ENCODE measurements at places on chromosomes 3 and 15.

DNA sequence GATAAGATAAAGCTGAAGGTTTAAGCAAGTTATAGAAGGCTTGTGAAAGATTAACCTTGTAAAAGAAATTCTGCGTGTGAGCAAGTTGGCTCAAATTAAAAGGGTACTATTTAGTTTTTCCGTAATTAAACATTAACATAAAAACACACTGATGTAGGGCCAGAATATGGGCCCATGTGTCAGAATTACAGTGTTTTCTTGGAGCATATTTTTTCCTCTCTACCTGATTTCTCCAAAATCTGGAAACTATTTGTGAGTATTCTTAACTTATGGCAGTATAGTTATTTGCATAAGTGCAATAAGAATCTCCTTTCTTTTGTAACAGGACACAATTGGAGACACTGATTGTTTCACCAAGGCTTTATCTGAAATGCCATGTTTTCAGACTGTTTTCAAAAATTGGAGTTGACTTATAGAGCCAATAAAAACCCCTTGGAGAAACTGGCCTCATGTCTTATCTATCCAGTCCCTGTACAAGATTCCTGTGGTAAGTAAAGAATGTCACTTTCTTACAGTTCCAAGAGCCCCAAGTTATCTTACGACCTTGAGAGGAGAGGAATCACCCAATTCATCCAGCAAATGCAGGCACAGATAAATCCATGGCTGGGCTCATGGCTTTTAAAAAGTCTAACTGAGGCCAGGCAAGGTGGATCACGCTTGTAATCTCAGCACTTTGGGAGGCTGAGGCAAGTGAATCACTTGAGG is 47.8 kb upstream of the P2RY1 start:
- no peak for DNase-seq

DNA sequence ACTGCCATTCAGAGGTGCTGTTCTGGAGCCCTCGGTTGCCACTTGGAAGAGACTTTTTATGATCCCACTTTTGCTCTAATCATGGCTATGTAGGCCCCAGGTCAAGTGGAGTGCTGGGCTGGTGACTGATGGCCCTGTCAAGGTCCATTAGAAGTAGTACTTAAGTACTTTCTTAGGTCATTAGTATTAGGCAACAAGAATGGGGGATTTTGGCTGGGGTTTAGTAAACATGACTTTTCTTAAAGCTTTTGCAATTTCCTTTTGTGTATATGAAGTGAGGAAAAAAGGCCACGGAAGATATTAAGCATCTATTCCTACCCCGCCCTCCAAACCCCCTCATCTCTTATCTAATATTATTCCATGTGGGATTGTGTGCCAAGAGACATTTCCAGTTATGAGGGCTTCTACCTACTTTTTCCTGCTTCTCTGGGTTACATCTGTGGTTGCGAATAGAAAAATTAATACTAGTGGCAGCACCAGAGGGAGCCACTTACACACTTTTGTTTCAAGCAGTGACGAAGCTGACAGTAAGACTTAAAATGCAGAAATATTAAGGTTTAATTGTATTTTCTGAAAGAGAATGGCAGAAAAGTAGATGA is 13.9 kb downstream of the NLGN1 start:
- no peak for DNase-seq

DNA sequence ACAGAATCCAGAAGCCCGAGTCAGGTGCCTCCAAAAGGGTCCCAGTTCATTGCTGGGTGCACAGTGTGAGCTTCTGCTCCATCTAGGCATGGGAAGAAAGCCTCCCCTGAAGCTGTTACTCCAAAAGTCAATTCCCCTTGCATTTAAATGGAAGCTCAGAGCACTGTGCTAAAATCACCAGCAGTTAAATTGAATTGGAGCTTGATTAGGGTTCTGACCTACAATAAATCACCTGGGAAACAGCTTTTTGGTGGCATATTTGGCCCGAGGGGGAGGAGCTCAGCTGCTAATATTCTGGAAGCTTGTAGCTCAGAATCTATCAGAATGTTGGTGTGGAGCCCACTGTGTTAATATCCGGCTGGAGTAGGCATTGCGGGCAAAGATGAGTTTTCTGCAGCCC is 87.1 kb upstream of the RGMA start:
- DNase-seq = no peak

DNA sequence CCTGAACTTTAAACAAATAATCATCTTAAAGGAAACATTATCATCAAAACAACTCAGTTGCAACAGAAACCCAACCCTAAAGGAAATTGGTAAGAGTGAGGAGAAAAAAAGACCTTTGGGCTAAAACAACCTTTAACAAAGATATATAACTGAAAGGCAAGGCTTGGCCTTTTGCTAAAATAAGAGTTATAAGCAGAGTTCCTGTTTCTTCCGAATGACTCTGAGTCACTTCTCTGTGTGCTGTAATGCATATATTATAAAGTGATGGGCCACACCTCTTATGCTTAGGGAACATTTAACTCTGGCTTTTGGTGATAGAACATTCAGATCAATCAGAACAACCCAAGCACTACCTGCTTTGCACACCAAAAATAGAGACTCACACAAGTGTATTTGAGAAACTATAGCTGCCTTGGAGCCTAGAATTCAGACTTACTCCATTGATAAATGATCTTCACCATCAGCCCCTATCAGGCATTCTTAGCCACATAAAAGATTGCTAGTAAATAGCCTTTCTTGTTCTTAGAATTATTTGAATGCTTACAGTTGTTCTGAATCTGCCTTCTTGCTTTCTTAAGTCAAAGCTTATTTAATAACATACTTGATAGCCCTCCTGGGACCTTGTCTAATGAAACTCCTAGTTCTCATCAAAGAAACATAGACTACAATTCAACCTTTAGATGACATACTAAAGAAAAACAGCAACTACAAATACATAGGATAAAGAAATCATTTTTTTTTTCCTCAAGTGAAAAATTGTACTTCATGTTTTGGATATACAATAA is 294.2 kb upstream of the SEMA6D start:
- DNase-seq = no peak

DNA sequence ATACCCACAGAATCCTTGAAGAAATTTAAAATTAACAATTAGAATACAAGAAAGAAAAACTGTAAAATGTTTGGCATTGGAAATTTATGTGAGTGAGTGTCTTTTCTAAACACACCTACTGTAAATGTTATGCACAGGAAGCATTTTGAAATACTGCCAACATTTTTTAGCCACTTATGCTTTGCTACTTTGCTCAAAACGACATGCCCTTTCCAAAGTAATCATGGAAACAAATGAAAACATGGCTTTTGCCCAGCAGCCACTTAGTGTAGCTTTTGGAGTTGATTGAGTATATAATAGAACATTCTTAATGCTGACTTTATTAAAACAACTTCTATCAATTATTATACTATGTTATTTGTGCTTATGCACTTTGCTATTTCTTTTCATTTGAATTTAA is 823.0 kb downstream of the CADM2 start:
- no peak for DNase-seq

DNA sequence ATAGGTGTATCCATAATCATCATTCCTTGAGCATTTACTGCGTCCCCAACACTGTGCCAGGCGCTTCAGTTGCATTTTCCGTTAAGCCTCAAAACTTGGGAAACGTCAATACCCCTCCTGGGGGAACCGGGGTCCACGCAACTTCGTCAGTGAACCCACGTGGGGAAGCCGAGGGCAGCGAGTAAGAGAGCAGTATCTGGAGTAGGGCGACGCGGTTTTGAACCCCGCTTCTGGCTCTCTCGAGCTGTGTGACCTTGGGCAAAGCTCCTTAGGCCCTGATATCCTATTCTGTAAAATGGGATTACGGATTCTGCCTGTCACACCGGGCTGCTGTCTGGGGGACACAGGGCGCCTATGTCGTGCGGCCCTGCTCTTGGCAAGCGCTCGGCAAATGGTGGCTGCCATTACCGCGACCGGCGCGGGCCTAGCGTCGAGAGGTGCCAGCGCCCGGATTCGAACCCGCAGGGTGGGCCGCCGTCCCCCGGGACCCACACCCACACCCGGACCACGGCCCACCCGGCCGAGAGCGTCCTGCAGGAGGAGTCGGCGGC is 590 bp downstream of the POLG start:
- DNase-seq = peak; percentile 72

DNA sequence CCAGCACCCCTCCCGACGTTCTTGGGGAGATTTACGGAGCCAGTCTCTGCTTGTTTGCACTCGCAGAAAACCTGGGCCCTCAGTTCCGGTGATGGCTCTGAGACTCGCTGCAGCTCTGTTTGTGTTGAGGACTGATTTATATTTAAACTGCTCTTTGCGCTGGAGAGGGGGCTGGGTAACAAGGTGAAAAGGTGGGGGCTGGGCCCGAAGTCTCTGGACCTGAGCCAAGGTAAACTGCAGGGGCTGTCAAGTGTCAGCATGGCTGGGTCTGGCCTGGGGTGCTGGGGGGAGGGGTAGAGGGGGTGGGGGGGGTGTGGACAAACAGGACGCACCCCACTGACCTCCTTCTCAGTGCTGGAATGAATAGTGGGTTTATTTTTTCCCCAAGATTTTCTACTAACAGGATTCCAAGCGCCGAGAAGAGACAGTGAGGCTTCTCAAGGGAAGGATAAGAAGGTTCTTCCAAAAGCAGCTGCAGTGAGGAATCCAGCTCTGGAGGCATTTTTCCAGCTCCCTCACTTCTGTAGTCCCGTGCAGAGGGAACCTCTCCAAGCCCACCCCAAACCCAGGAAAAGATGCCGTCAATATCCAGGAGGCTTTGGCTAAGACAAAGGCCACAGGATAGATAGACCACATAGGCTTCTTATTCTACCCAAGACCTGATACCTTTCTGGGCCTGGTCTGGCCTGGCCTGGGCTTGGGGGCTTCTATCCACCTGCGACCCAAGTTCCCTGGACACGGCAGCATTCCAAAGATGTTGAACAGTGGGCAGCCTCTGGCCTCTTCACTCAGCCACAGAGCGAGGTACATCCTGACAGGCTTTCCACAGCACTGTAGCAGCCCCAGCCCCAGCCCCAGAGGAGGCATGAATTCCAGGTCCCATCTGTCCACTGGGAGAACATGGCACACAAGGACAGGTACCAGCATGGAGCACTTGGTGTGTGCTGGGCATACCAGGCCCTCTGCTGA is 938 bp upstream of the SLCO2A1 start:
- DNase-seq = no peak

DNA sequence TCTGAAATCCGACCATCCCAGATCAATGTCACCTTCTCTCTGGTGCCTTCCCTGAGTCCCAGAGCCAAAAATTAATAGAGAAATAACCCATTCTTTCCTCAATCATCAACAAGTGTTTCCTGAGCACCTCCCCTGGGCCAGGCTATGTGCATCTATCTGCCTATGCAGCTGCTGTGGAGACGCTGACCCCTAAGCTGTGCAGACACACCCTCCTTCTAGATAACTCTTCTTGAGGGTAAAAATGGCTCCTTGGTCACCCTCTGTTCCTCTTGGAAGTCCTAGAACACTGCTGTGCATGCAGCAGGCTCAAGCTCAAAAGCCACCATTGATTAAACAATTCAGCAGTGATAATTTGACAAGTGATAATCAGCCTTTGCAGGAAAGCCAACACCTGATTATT is 18.4 kb downstream of the CA12 start:
- no peak for DNase-seq

- no peak for DNase-seq
Observed at GRCh38 chr3:126154391-126155279, 25.8 kb downstream of the ALDH1L1 start.

GRCh38 chr3:175852560-175852959 is 993.4 kb downstream of the NAALADL2 start:
- DNase-seq = no peak

- DNase-seq = no peak
Observed at GRCh38 chr3:16723978-16724377, 118.8 kb upstream of the DAZL start.

DNA sequence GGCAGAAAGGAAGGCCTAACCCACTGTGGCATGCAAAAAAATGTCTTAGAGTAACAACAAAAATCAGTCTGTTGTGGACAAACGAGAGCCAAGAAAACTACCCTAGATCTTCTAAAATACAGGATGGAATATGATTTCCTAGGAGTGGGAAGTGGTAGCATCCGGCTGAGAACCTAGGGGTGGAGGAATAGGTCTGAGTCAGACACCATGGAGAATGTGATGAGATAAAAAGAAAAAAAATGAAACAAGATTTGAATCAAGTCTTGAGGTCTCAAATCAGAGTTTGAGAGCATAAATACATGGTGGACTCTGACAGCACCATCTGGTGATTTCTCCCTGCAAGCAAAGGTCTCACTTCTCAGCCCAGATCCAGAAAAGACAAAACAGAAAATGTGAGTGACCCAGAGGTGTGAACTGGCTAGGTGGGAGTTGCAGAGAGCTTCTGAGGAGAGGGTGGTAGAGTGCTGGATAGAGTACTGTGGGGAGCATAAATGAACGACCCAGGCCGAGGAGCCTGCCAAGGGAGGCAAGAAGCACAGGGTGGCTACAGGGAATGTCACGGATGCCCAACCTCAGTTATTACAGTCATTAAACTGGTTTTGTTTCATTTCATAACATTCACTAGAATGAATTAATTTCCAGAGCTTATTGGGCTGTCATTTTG is 27.6 kb upstream of the VEPH1 start:
- no peak for DNase-seq

GRCh38 chr3:149599236-149599635 is 58.6 kb downstream of the WWTR1 start:
- no peak for DNase-seq

DNA sequence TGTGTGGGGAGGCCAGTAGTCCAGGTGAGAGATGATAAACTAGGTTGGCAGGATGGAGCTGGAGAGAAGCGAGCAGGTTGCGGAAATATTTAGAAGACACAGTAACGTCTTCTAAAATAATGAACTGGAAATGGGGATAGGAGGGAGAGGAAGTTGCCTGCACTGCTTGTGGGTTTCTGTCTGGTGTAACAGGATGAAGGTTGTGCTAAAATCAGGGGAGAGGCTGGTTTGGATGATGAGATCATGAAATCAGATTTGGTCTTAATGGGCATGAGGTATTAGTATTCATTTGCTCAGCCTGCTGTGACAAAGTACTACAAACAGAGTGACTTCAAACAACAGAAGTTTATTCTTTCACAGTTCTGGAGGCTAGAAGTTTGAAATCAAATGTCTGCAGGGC is 32.1 kb upstream of the TNFAIP8L3 start:
- DNase-seq = no peak

- no peak for DNase-seq
Observed at GRCh38 chr3:294096-294495, 97.5 kb downstream of the CHL1 start.

DNA sequence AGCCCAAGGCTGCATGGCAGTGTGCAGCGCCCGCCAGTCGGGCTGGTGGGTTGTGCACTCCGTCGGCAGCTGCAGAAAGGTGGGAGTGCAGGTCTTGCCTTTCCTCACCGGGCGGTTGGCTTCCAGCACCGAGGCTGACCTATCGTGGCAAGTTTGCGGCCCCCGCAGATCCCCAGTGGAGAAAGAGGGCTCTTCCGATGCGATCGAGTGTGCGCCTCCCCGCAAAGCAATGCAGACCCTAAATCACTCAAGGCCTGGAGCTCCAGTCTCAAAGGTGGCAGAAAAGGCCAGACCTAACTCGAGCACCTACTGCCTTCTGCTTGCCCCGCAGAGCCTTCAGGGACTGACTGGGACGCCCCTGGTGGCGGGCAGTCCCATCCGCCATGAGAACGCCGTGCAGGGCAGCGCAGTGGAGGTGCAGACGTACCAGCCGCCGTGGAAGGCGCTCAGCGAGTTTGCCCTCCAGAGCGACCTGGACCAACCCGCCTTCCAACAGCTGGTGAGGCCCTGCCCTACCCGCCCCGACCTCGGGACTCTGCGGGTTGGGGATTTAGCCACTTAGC is 4.3 kb downstream of the ISL2 start:
- DNase-seq = peak; percentile 73

Measured in activated CD4-positive, alpha-beta T cell treated with anti-CD3 and anti-CD28 coated beads for 48 hours (primary cell).